ENCODE measurements at places on chromosomes 3 and 15.

DNA sequence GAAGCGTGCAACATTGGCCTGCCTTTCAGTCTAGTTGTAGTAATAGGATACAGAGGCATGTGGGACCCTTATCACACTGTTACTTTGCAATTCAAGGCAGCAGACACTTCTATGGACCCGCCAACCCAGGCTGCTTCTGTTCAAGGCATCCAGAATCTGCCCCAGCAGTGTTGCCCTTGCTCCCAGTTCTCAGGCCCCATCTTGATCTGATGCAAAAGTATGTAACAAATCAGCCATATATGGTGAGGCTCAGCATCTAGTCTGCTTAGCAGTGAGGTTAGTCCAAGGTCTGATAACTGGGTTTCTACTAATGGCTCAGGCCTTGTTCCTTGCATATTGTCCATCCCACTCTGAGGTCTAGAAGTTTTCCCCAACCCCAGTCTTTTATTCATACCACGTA, 17.9 kb downstream of the C2CD4B start:
- DNase-seq = no peak

- DNase-seq = no peak
Observed at GRCh38 chr3:156976933-156977332, 150.8 kb downstream of the LEKR1 start.

DNA sequence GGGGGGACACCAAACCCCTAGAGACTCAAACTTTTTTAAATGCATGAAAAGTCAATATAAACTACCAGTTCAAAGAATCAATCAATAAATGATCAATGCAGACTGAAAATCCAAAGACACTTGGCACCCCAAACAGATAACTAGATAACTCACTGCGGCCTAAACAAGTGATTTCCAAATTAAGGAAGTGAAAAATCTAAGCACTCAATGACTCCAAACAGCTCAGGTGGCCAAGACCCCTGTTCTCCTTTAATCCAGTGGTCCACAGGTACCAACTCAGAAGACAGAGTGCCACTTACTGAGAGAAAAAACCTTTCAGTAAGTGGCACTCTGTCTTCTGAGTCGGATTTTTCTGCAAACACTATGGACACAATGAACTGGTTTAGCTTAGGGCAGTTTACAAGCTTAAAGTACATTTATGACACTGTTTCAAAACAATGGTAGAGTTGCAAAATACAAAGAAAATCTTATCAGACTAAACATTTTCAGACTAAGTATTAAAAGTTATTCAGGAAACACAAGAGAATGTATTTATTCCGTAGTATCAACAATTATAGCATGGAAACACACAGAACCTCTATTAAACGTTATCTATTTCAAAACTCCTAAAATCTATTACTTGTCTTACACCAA, 4.7 kb downstream of the DLG1 start:
- DNase-seq = no peak

- DNase-seq = no peak
Observed at GRCh38 chr15:93138681-93139250, 49.8 kb upstream of the RGMA start.

GRCh38 chr15:73320619-73321180, 48.1 kb downstream of the HCN4 start:
- DNase-seq = no peak

GRCh38 chr3:98613616-98614015, 20.2 kb upstream of the CPOX start:
- DNase-seq = no peak

- no peak for DNase-seq
Observed at GRCh38 chr3:165918657-165918979, 81.4 kb upstream of the BCHE start.

DNA sequence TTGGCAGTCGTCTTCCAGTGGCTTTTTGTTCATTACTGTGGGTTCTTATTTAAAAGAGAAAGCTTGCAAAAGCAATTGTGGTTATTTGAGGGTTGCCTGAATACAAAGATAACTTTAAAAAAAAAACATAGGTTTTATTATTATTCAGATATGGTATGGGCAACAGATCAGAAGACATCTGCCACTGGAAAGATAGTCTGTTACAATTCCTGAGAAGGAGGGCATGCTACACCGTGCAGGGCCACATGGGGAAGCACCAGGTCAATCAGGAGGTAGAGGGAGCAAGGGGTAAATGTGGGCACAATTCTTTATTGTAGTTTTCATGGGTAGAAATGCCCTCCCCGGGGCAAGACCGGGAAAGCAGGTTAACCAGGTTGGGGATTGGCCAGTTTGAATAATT, 46.5 kb downstream of the BBS4 start:
- no peak for DNase-seq

GRCh38 chr3:142726017-142726416, 2.2 kb downstream of the TRPC1 start:
- no peak for DNase-seq

GRCh38 chr3:116264546-116265319, 180.6 kb downstream of the LSAMP start:
- no peak for DNase-seq

DNA sequence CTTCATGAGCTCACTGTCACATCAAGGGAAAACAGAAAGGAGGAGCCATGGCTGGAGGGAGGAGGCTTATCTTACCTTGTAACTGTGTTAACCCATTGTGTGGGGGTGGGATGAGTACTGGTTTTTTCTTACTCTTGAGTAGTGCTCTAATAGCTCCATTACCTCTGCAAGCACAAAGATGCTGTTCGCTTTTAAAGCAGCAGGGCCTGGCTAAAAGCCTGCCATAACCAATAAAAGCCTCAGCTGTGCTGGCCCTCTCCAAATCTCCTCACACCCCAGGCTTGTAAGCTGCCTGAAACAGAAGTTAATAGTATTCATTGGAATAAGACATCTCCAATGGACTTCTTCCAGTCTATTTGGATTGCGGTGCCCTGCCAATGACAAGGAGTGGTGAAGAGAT, 544.1 kb downstream of the TUSC7 start:
- no peak for DNase-seq

DNA sequence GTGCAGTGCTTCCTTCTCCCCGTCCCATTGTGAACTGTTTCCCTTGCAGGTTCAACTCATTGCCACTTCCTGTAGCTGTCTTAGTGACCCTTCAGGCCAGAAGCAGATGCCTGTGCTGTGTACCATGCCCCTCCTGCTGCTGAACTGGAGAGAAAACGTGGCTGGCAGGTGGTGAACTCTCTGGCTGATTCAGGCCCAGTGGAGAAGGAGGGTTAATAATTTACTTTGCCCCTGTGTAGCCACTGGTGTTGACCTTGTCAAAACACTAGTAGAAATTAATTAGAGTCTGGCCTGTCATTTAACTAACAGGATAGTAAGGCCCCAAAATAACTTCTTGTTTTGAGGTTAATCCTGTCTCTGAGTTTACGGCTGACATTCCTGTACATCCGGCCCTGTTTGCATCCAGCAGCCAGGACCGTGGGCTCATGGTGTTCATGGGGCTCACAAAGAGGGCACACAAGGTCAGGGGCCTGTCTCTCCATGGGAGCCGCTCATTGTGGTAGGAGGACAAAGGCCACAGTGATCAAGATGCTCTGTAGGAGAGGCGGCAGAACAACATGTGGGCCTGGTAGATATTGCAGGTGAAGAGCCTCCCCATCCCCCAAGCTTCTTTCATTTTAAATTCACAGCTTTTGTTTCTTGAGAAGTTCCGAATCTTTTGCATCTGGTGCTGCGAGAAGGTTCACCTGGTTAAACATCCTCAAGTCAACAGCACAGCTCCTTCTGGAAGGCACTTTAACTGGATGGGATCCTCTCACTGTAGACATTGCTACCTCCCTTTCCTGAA, 101.6 kb downstream of the CGNL1 start:
- DNase-seq = no peak

DNA sequence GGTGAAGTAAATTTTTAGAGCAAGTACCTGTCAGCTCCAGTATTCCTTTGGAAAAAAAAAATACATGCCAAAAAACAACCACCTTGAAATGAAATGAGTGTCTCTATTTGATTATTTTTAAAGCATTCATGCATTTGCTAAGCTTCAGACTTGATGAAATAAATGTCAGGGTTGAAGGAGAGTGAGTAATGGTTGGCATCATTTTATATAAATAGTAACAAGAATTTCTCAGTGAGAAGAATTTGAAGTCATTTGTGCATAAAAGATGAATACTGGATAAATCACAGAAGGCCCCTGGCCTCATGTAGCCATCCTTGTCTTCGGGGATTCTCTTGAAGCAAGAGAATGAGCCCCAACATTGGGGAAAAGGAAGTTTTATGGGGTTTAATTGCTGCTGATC, 318.4 kb downstream of the LPP start:
- DNase-seq = no peak

- DNase-seq = no peak
Observed at GRCh38 chr3:30628901-30629590, 22.6 kb downstream of the TGFBR2 start.

DNA sequence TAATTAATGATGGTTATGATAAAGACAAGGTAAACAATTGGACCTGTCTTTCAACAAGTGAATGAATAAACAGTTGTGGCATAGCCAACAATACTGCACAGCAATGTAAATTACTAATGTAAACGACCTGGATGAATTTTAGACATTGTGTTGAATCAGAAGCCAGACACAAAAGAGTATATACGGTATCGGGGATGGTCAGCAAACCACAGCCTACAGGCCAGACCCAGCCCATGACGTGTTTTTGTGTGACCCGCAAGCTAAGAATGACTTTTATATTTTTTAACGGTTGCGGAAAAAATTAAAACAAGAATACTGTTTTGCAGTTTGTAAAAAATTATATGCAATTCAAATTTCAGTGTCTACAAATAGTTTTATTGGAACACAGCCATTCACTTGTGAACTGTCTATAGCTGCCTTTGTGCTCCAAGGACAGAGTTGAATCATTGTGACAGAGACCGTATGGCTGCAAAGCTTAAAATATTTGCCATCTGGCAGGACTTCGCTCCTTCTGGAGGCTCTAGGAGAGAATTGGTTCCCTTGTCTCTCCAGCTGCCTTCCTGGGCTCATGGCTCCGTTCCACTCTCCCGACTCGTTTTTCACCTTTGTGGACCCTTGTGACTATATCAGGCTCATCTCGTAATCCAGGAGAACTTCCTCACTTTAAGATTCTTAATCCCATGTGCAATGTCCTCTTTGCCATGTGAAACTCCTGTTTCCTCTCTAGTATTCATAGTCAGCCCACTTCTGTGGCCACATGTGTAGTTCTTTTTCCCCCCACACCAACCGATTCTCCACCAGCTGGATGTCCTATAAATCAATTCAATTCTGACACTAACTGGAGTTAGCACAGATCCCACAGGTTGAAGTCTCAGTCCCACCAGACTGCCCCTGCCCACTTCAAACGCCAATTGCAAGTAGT, 72.7 kb downstream of the CMTM8 start:
- no peak for DNase-seq

DNA sequence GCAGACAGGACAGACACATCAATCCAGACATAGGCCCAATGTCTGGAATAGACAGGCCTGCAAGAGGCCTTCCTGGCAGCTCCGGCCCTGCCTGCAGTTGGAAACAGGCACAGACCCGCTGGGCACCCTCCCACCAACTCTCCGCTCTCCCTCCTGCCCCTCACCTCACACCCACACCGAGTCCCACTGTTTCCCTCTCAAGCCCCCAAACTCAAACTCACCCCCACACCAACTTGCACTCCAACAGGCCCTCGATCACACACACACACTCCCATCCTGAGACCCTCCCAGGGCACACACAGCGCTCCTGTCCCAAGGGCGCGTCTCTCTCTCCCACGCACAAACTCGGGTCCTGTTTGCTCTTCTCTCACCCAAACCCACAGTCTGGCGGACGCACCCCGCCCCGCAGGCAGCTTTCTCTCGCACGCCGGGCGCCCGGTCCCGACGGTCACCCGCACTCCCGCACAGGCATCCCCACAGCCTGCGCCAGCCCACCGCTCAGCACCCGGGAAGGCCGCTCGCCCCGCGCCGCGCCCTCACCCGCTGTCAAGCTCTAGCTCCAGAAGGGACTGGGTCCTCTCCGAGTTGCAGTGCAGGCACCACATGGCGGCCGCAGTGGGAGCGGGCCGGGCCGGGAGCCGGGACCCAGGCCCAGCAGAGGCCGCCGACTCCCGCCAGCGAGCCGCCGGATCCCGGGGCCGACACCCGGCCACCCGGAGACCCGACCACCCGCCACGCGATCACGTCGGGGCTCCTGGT, 106.2 kb downstream of the IQSEC1 start:
- no peak for DNase-seq

DNA sequence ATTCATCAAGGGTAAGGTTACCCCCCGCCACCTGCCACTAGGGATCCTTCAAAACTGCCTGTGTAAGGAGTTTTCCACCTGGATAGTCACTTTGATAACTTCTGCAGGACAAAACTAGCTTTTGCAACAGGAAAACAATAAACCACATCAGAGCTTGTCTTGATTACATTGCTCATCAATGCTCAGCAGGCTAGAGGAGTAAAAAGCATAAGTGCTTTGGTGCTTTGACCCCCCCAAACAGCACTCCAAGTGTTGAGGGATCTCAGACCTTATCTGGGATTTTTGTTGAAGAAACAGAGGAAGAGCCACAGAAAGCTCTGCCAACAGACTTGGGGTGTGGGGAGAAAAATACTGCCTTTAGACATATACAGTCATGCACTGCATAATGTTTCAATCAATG, 10.8 kb upstream of the PHLDB2 start:
- DNase-seq = no peak

- DNase-seq = no peak
Observed at GRCh38 chr15:38490242-38490922, 36.5 kb downstream of the FAM98B start.

- DNase-seq = no peak
Observed at GRCh38 chr3:64488939-64489338, 198.9 kb downstream of the ADAMTS9 start.

DNA sequence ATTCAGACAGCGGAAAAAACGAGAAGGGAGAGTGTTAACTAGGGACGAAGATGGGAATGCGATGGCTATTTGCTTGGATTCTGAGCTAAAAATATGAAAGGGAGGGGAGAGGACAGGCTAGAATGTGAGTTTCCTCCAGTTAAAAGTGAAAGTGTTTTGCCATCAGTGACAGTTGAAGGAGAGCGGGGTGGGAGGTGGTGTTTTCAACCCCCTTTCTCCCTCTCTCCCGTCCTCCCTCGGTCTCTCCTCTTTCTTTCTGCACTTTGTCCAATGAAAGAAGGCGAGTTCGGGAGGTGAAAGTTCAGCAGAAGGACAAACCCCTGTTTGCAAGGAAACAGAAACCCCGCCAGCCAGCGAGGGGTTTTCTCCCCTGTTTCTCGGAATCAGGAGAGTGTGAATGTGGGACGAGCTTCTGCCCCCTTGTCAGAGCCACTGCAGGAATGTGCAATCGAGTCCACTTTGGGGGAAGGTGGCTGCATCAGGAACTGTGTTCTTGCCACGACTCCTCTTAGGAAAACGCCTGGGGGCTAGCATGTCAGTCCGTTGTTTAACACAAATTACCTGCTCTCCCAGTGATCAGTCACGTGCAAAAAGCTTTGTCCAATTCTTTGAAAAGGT, 975 bp upstream of the FOXP1 start:
- peak; percentile 16 for DNase-seq

DNA sequence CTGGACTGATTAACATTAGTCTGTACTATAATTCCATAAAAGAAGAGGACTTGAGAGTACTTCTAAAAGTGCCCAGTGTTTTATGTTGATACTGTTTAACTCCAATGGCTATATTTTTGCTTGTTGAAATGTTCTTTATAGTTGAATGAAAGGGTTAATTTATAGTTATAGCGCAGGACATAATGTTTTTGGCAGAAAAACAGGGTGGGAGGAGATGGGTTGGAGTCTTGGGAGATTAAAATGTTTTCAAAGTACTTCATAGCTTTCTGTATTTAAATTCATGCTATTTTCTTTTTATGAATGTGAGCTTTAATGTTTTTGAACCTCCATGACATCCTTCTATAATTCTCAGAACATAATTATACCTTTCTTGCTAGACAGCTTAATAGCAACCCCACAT, 108.2 kb downstream of the CNTN3 start:
- no peak for DNase-seq

- no peak for DNase-seq
Observed at GRCh38 chr15:67406257-67406861, 114.6 kb upstream of the C15orf61 start.

Measured in WTC11 (cell line).